Small intestine (tissue), 16 donors: ENCODE measurements at places on chromosomes 5 and 9.

DNA sequence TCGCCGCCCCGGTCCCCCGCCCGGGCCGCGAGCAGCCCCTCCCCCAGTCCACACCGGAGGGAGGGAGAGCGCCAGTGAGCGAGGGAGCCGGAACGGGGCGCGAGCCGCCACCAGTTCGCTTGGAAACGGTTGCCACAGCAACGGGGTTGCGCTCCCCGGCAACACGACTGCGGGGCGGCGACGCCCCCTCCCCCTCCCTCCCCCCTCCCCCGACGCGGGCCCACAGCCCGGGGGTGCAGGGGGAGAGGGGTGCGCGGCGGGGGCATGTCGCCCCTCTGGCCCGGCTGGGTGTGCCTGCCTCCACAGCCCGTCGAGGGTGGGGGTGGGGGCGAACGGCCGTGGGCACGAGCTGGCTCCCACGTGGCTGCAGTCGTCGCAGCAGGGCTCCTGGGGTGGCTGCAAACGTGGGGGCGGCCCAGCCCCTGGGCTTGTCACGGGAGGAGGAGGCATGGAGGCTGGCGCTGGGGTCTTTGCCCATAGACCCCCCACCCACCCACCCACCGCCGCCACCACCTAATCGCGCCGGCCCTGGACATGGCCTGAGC is 524 bp downstream of the PRR7 start:
- H3K4me1 ChIP-seq: no peaks in the 10 kb centered on the region
- peak overlapping the region; percentile 44 for H3K4me3 ChIP-seq
- no peaks in the 10 kb centered on the region for H3K27me3 ChIP-seq
- no peak for DNase-seq
- peaks cover 15% of the 10 kb centered on the region for H3K36me3 ChIP-seq

DNA sequence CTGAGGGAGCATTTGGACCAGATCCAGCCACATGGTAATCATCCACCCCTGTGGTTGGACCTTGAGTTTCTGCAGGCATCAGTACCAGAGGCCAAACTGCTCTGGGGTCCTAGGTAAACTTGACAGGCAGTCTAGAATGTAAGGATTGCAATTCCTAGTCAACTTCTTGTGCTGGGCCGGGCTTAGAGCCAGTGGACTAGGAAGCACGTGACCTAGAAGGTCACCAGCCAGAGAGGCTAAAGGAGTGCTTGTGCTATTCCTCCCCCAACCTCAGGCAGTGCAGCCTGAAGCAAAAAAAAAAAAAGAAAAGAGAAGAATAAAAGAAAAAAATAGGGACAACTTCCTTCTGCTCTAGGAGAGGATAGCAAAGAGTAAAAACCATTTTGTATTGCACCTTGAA is 406.2 kb upstream of the FTMT start:
- no peak overlapping the region for H3K27ac ChIP-seq
- no peak overlapping the region for H3K4me3 ChIP-seq
- no peaks in the 10 kb centered on the region for H3K4me1 ChIP-seq

DNA sequence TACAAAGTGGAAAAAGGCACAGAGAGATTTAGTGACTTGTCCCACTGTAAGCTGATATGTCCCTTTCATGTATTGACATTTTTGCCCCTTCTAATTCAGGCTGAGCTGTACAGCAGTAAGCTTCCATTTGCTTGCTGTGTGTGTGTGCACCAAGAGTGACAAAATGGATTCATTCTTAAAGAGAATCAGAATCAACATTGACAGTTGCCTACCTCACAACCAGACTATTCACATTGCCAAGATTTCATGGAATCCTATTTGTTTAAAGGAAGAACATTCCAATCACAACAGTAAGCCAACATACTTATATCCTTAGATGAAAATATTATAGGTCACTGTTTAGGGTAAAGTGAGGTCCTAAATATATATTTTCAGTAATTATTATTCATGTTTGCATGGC is 102.6 kb downstream of the TMEM232 start:
- H3K36me3 ChIP-seq: no peaks in the 10 kb centered on the region
- no peaks in the 10 kb centered on the region for H3K4me1 ChIP-seq
- no peak overlapping the region for H3K27ac ChIP-seq
- no peak overlapping the region for H3K4me3 ChIP-seq
- DNase-seq: no peak

GRCh38 chr9:75626860-75627259 is 263.6 kb upstream of the PCSK5 start:
- no peaks in the 10 kb centered on the region for H3K27me3 ChIP-seq
- no peak for DNase-seq
- H3K36me3 ChIP-seq: no peaks in the 10 kb centered on the region

- peaks cover 10% of the 10 kb centered on the region for H3K4me1 ChIP-seq
- no peak overlapping the region for H3K27ac ChIP-seq
- no peaks in the 10 kb centered on the region for H3K27me3 ChIP-seq
- H3K4me3 ChIP-seq: no peak overlapping the region
These were observed 133.3 kb downstream of the ARL15 start for GRCh38 chr5:54177058-54177457.

DNA sequence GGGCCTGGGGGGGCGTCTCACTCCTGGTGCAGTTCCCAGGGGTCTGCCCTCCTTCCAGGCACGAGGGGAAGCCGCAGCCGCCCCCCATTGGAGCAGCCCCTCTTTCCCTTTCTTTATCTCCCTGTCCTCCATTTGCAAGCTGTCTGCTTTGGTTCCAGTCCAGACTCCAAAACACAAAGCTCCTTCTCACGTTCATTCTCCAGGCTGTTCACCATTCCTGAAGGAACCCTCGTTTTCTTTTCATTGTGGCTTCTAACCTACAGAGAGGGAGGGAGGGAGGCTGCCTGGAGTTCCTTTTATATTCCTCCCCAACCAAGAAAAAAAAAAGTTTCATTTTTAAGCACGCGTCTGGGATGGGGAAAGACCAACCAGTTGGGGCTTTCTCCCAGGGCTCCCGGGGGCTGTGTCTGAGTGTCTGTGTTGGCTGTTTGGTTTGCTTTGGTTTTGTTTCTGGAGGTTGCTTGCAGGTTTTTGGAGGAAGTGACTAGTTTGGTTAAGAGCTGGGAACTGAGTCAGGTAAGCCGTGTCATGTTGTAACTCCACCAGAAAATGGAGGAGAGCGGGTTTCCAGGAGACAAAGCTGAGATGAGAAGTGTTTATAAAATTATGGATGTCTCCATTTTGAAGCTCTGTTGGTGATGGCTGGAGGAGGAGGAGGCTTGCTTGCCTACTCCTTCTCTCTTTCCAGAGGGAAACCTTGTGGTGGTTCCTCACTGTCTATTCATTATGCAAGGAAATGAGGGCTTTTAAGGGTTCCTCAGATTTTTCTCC is 1.6 kb downstream of the ZNF462 start:
- H3K27ac ChIP-seq: peak overlapping the region; percentile 90
- DNase-seq: peak; percentile 76
- peak overlapping the region; percentile 94 for H3K4me3 ChIP-seq
- no peaks in the 10 kb centered on the region for H3K36me3 ChIP-seq
- peaks cover 14% of the 10 kb centered on the region for H3K4me1 ChIP-seq

DNA sequence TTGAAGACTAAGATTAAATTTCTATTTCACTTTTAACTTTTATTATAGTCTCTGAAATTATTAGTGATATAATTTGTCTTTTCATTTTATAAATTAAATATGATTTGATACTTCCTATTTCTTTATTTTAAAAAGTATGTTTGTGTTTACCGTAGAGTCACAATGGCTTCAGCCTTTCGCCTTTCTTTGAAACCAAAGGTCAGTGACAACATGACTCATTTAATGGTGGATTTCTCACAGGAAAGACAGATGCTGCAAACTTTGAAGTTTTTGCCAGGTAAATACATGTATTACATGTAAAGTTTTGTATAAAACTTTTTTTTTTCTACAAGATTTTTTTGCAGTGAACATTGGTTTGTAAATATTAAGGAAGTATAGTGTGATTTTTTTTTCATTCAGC is 36.4 kb downstream of the FSD1L start:
- no peak overlapping the region for H3K4me3 ChIP-seq
- DNase-seq: peak; percentile 62
- no peak overlapping the region for H3K27ac ChIP-seq
- no peaks in the 10 kb centered on the region for H3K27me3 ChIP-seq
- H3K4me1 ChIP-seq: no peaks in the 10 kb centered on the region

DNA sequence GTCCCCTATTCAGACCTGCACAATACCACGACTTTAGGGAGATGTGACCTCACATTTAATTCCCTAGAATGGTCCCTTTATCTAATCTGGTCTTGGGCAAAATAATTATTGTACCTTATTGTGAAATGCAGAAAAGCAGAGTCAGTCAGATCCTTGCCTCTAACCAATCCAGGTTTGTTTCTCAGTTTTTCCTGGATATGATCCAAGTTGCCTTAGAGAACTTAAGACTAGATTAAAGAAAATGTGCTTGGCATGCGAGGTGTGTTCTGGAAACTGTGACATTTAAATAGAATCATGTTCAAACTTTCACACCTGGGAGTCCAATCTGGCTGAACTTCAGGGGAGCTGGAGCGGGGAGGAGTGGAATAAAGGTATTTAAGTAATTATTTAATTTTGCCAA is 696.2 kb downstream of the DNAH5 start:
- DNase-seq: no peak
- H3K27ac ChIP-seq: no peak overlapping the region
- H3K4me1 ChIP-seq: no peaks in the 10 kb centered on the region
- H3K27me3 ChIP-seq: no peaks in the 10 kb centered on the region
- no peaks in the 10 kb centered on the region for H3K36me3 ChIP-seq
- H3K4me3 ChIP-seq: no peak overlapping the region

DNA sequence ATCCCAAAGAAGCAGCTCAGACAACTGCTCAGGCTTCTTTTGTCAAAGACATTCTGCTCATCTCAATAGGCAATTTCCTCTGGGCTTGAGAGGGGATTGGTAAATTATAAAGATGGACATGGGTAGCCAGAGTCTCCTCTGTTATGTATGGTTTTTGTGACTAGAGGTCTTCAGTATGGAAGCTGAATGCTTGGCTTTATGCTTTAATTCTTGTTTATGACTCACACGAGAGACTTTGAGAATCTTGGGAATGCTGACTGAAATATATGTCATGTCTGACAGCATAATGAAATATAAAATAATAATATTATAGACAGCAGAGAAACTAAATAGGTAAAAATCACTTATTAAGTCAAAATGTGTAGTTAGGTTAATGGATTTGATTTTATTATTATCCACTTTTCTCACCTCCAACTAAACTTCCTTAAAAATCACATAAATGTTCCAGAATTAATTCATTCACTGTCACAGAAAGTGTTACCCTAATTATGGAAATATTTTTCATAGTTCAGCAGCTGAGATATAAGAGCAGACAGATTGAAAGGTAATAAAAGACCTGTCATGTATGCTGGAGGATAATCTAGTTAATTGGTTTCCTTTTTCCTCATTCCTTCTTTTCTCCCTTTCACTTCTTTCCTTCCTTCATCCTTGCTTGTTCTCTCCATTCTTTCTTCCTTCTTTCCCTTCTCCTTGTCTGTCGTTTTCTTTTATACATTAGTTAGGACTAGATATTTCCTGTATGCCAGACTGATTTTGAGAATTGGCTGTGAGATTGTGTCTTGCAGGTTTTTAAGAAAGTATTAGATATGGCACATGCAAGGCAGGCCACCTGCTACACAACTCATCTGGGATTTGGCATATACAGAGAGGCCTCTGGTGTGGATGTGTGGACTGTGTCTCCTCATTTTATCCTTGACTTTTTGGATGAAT is 1866.1 kb upstream of the NUDT12 start:
- no peak overlapping the region for H3K4me3 ChIP-seq
- no peak for DNase-seq
- H3K27ac ChIP-seq: no peak overlapping the region
- H3K27me3 ChIP-seq: no peaks in the 10 kb centered on the region
- no peaks in the 10 kb centered on the region for H3K4me1 ChIP-seq
- H3K36me3 ChIP-seq: no peaks in the 10 kb centered on the region

GRCh38 chr9:135703726-135704125 is 1.7 kb downstream of the KCNT1 start:
- no peaks in the 10 kb centered on the region for H3K36me3 ChIP-seq
- no peaks in the 10 kb centered on the region for H3K4me1 ChIP-seq
- no peak overlapping the region for H3K4me3 ChIP-seq
- H3K27me3 ChIP-seq: peaks cover 6% of the 10 kb centered on the region
- no peak for DNase-seq

DNA sequence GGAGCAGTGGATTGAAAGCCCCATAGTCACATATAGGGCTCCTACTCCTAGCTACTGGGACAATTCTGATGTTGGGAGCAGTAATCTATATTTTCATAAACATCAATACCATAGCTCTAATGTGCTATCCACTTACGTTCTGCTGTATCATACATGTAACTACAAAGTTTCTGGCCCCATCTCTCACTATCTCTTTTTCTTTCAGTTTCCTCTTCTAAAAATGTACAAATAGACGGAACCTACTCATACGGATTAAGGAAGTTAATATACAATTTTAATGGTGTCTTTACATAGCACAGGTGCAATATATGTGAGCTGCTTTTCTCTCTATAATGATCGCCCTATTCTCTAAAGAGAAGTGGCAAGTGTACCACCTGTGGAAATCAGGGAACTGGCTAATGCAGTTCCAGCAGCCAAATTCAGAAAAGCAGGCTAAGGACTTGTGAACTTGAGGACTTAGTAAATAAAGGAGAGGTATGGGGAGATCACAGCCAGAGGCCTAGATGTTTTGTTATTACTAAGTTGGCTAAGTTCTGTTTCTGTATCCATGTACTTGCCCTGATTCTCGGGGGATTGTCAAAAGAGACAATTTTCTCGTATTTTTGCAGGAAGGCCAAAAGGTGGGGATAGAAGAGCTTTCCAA is 1021.9 kb downstream of the CDH12 start:
- H3K36me3 ChIP-seq: no peaks in the 10 kb centered on the region
- DNase-seq: no peak
- no peaks in the 10 kb centered on the region for H3K4me1 ChIP-seq
- H3K4me3 ChIP-seq: no peak overlapping the region

GRCh38 chr5:34411470-34412346 is 244.4 kb upstream of the RAI14 start:
- no peaks in the 10 kb centered on the region for H3K27me3 ChIP-seq
- no peaks in the 10 kb centered on the region for H3K4me1 ChIP-seq
- no peaks in the 10 kb centered on the region for H3K36me3 ChIP-seq
- DNase-seq: no peak
- no peak overlapping the region for H3K4me3 ChIP-seq

DNA sequence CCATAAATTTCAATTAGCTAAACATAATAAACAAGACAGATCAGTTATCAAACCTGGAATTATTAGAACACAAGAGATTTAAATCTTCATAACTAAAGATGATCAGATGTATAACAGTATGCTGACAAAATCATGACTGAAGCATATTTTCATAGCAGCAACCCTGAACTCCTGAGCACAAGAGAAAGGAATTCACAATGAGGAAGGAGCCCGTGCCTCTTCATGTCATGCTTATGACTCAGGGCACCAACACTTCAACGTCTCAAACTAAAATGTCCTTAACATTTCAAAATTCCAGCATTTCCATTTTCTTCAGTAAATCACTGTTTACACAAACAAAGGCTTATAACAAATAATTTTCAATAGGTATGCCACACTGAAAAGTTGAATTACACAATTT is 6.7 kb downstream of the AP3B1 start:
- no peak overlapping the region for H3K27ac ChIP-seq
- DNase-seq: no peak
- no peaks in the 10 kb centered on the region for H3K27me3 ChIP-seq
